Activated CD4-positive, alpha-beta T cell treated with anti-CD3 and anti-CD28 coated beads, Interleukin-2, amount 10 ng/mL, durations not matched to agents 7 days and 5 days (primary cell): ENCODE measurements at places on chromosomes 1 and 21.

DNA sequence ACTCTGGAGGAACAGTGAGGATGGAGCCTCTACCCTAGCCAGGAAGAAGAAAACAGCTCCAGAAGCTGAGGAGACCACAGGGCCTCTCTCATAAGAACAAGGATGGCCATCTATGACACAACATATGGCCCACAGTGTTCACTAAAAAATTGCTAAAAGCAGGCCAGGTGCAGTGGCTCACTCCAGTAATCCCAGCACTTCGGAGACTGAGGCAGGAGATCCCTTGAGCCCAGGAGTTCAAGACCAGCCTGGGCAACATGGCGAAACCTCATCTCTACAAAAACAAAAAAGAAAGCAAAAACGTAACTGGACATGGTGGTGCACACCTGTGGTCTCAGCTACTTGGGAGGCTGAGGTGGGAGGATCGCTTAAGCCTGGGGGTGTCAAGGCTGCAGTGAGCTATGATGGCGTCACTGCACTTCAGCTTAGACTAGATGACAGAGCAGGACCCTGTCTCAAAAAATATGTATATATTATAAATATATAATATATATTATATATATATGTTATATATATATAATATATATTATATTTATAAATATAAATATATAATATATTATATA, 103.1 kb downstream of the TOMM20 start:
- DNase-seq = no peak

DNA sequence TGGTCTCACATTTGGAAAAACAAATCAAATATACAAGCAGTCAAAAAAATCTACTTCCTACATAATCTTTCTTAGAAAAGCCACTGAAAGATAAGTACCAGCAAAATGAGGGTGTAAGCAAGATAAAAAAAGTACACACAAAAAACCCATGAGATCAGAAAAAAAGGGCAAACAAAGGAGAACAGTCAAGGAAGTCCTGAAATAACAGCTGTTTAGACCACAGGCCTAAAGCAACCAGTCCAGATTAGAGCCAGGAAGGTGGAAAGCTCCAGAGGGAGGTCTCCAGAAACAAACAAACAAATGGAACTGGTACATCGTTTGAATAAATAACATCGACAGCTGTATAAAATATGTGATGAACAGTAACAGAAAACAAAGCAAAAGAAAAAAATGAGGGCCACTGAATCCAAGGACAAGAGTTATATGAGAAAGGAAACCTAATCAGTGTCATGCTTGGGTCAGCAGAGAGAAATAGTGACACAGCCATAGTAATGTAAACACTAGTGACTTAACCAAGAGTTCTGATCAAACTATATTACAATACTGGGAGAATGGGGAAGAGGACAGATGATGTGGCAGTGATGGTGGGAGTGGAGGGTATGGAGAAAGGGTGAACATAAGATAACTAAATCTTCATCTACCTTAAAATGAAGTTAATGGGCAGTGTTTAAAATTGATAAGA, 67.5 kb downstream of the NVL start:
- no peak for DNase-seq

GRCh38 chr1:67407498-67407897, 22.7 kb downstream of the SERBP1 start:
- DNase-seq = no peak

DNA sequence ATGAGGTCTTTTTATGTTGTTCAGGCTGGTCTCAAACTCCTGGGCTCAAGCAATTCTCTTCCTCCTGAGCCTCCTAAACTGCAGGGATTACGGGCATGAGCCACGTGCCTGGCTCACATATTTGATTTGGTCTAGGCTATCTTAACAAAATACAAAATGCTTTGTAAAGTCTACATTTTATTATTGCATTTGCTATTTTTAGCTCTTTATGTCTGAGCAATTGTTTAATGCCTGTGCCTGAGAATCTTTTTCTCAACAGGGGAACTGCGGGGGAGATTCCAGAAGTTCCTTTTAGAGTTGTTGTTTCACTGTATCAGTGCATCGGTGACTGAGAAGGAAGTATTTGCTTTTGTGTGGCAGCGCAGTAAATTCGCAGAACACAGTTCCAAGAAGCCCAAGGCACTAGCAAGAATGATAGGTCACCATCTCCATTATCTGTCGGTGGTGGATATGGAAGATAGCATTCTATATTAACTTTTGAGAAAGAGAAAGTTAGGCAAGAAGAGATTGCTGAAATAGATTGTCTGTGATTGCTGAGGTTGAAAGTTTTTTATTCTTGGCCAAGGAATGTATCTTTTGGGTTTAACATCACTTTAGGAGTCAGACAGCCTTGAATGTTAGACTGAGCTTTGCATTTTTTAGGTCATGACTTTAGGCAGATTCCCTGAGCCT, 167.3 kb downstream of the PDE4B start:
- no peak for DNase-seq

DNA sequence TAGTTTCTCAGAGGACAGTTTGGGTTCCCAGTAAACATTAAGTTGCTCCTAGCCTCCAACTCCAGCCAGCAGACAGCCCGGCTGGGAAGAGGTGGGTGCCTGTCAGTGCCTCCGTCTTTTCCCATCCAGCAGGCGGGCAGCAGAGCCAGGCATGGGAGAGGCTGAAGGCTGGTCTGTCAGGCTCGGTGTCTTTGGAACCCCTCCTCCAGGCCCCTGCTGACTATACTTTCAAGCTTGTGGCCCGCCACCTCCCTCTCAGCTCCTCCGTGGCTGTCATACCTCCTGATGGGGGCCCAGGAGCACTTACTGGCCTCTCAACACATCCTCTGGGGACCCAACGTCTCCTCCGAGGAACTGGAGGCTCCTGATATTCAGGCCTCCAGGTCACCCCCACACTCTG, 140.9 kb downstream of the ACTL8 start:
- DNase-seq = no peak

DNA sequence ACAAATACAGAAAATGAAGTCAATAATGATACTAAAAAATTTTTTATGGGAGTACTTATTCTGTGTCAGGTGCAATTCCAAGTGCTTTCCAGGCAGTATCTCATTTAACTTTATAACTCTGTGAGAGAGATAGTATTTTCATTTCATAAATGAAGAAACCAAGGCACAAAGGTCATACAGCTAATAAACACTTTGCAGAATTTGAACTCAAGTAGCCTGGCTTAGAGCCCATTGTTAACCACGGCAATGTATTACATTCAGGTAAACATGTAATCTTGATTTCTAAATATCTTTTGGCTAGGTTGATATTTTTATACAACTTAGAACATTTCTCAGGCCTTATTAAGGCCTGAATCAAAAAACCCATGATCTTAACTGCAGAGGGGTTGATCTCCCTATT, 28.9 kb upstream of the PKN2 start:
- DNase-seq = no peak

DNA sequence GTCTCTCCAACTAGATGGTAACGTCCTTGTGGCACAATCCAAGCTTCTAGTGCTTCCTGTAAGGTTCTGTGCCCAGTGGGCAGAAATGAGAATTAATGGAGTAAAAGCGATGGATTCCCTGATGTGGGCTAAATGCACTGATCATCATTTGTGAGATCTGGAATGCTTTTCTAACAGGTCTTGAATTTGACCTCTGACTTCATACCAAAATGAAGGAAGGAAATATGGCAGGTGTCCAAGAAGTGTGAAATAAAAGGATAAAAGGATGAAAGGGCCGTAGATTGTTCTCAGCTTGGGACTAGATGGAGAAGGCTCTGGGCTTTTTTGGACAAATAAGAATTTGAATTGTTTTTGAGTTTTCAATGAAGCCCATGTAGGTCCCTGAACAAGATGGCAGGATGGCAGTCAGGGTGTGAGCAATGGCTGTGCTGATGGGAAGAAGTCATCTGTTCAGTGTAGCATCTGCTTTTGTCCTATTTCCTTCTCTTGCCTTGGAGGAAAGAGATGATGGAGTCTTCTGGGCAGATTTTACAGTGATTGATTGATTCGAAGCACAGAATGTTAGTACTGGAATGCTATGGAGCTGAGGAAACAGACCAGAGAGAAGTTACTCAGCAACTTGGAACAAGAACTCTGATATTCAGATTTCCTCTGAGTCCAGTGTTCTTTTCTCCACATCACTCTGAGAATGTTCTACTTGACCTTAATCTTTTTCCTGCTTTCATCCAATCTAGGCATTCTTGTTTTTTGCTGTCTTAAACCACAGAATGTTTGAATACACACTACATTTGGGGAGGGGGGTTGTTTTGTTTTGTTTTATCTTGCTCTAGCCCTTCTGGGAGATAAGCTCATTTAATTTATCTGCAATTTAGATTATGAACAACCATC, 286.0 kb downstream of the HLX start:
- DNase-seq = no peak

- no peak for DNase-seq
Measured at GRCh38 chr1:234604495-234605398, 5.2 kb downstream of the IRF2BP2 start.

DNA sequence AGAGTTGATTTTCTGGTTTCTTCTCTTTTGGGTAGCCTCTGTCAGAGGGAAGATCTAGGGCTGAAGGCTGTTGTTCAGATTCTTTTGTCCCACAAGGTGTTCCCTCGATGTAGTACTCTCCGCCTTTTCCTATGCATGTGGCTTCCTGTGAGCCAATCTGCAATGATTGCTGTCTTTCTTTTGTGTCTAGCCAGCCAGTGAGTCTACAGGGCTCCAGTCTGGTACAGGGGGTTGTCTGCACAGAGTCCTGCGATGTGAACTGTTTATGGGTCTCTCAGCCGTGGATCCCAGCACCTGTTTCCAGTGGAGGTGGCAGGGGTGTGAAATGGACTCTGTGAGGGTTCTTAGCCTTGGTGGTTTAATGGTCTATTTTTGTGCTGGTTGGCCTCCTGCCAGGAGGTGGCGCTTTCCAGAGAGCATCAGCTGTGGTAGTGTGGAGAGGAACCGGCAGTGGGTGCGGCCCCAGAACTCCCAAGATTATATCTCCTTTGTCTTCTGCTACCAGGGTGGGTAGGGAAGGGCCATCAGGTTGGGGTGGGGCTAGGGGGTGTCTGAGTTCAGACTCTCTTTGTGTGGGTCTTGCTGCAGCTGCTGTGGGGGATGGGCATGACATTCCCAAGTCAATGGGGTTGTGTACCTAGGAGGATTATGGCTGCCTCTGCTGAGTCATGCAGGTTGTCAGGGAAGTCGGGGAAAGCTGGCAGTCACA, 81.3 kb upstream of the C21orf91 start:
- DNase-seq = no peak

DNA sequence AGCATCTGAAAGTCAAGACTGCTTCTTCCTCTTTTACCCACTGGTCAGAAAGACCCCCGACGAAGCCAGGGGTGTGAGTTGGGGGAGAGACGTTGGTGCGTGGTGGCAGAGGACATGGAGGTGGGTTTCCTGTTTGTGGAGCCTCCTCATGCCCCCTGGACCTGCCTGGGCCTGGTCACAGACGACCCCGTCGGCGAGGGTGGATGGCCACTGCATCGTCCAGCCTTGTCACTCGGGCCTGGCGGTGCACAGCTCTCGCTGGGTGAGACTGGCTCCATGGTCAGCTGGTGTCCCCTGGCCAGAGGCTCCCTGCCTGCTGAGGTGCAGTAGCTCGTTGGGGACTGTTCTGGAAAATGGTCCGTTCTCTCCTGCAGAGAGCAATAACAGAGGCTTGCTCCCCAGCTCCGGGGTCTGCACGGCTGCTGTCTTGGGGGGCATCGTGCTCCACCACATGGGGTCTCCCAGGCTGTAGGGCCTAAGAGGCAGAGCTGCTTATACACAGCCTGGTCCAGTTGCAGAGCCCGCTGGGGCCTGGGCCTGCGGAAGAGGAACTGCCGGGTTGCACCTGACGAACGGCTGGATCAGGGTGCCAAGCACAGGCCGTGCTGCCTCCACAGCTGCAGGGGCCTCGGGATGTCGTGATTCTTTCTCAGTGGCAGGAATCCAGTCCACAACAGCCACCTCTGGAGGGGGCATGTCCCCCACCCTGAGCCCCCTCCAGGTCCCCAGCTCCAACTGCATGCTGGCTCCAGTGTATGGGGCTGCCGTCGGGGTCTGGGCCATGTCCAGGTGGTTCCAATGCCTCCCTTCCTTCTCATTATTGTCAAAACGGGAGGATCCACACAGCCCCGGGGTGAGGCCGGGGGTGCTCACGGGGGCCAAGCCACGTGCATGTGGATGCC, 18.0 kb upstream of the ACTRT2 start:
- no peak for DNase-seq

DNA sequence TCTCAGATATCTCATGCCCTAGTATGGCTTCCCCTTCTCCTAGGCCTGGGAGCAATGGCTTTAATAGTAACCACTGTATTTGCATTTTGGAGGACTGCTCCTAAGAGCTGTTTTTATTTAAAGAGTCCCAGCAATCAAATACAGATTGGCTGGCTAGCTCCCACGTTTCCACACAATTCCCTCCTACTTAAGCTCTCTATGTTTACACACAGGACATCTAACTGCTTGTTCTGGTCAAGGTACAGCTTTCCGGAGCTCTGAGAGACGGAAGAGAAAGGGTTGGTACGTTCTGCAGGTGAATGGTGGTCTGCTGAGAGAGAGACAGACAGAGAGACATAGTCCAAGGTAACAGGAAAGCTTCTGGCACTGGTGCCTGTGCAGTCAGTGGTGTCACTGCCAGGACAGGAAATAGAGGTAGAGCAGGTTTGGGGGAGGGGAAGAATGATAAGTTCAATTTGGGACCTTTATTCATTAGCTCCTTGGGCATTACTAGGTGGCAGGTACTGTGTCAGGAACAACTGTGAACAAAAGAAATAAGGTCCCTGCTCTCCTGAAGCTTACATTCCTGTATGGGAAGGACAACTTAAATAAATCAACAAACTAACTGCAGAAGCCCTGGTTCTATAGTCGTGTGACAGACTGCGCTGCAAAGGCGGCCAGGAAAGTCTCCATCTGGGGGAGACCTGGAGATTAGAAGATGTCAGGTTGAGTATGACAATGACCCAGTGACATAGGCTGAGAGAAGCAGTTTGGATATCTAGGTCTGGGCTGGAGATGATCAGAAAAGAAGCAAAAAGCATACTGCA, 1.2 kb upstream of the SLC25A33 start:
- no peak for DNase-seq

GRCh38 chr1:46607345-46608130, 3.5 kb upstream of the MKNK1 start:
- DNase-seq = no peak

GRCh38 chr1:248416226-248416625, 13.4 kb downstream of the OR2T1 start:
- no peak for DNase-seq

- no peak for DNase-seq
Measured at GRCh38 chr1:48221657-48222056, 859 bp upstream of the SLC5A9 start.

GRCh38 chr1:82099170-82099569, 298.4 kb downstream of the ADGRL2 start:
- no peak for DNase-seq

DNA sequence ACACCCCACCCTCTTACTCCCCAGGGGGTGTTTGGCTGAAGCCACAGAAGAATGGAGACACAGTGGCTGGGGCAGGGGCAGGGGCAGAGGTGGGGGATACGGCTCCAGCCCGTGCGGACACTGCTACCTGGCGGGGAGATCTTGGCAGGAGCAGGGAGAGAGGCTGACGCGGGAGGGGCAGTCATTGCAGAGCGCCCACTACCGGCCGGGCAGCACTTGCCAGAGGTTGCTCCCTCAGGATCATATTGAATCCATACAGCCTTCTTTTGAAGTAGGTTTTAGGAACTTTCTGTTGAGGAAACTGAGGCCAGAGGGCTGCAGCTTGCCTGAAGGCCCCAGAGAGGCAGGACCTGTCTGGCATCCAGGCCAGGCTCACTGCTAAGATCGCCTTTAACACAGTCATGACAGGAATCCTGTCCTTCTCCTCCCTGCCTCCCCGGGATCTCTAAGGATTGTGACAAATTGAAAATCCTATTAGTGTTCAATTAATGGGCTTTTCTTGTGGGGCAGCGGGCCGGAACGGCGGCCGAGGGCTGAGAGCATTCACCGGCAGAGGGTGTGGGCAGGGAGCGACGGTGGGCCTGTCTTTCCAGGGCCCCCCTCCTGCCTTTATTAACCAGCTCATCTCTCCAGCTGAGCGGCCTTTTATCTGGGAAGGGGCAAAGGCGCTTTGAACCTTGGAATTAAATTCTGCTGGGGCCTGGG, 65.5 kb upstream of the WNT4 start:
- no peak for DNase-seq
